Muscle of leg (tissue), 16 donors: ENCODE measurements at places on chromosomes 12 and 14.

DNA sequence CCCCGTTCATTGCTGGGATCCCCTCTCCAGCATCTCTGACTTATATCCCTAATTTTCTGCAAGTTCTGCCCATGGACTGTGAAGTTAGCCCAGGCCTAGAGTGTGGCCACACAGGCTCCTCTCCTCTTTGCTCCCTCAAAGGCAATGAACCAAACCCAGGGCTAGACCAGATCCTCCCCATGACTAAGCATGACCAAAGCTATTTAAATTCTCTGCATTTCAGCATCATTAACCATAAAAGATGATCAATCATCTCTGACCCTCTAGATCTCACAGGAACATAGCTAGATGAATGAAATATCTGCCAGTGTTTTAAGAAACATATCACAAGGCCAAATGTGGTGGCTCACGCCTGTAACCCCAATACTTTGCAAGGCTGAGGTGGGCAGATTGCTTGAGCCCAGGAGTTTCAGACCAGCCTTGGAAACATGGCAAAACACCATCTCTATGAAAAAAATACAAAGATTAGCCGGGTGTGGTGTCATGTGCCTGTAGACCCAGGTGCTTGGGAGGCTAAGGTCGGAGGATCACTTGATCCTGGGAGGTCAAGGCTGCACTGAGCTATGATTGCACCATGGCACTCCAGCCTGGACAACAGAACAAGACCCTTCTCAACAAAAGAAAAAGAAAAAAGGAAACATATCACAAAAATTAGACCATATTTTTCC lies 2.2 kb upstream of the KRT3 start:
- no peak for DNase-seq

DNA sequence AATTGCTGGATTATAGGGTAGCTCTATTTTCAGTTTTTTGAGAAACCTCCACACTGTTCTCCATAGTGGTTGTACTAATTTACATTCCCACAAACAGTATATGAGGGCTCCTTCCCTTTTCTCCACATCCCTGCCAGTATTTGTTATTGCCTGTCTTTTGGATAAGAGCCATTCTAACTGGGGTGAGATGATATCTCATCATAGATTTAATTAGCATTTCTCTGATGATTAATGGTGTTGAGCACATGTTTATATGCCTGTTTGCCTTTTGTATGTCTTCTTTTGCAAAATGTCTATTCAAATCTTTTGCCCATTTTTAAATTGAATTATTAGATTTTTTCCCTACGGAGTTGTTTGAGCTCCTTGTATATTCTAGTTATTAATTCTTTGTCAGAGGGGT lies 385.3 kb downstream of the CCER1 start:
- DNase-seq: no peak

DNA sequence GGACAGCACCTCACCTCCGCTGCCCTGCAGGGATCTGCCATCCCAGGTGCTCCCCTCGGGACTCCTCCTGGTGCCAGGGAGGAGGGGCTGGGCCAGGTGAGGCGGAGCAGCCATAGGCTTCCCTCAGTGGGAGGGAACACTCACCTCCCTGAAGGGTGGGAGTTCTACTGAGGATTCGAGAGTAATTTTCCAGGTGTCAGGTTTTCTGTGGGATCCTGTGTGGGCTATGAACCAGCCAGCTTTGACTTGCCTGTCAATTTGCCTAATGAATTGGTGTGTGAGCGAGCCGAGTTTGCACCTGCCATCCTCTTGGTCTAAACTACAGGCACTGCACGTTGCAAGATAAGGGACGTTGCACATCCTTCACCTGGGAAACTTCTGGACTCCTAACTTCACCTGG lies 50.3 kb downstream of the NOC4L start:
- DNase-seq: no peak

GRCh38 chr12:49972129-49972528 lies 618 bp upstream of the AQP6 start:
- DNase-seq: no peak
